ENCODE measurements at places on chromosomes 12 and 14. TPM values are rescaled to one million over a fixed set of nuclear protein-coding genes. Genes with fewer than 3 reads are reported as not detected.

Gene CCDC197
- total RNA-seq = not detected

Gene VASH1
- 2.6 TPM for total RNA-seq

Gene SLC25A29
- total RNA-seq = 12.0 TPM

Gene MIA2
- total RNA-seq = 12.3 TPM

Gene SLC5A8
- not detected for total RNA-seq

Gene KRT72
- total RNA-seq = not detected

Gene MTHFD1
- 23.4 TPM for total RNA-seq

Gene CHD8
- 35.9 TPM for total RNA-seq

Gene POC1B
- total RNA-seq = 16.8 TPM

Gene BATF
- not detected for total RNA-seq

Gene PTGDR
- total RNA-seq = not detected

Gene NDRG2
- total RNA-seq = 2.8 TPM

Gene BHLHE41
- 1.6 TPM for total RNA-seq

Gene NPFF
- not detected for total RNA-seq

Gene ZNF219
- total RNA-seq = 15.9 TPM

Gene KRT1
- total RNA-seq = not detected

Gene COQ6
- 48.0 TPM for total RNA-seq

Gene PIANP
- not detected for total RNA-seq

Gene SLC38A4
- 2.3 TPM for total RNA-seq

Gene PLCZ1
- not detected for total RNA-seq

Gene GNB3
- total RNA-seq = 3.2 TPM

Gene MLH3
- 19.9 TPM for total RNA-seq

Gene RNU4-1
- total RNA-seq = not detected

Gene CPNE6
- not detected for total RNA-seq
